ENCODE measurements at places on chromosomes 12 and 14.
A peak's percentile ranks its signal among the peaks of the same experiment; 100 is the strongest.

GRCh38 chr14:61603736-61604135 is 91.6 kb upstream of the HIF1A start:
- DNase-seq = no peak

- no peak for DNase-seq
Observed at GRCh38 chr12:194276-194675, 19.7 kb downstream of the SLC6A12 start.

GRCh38 chr12:46234000-46234399 is 34.8 kb downstream of the SLC38A1 start:
- DNase-seq = no peak

DNA sequence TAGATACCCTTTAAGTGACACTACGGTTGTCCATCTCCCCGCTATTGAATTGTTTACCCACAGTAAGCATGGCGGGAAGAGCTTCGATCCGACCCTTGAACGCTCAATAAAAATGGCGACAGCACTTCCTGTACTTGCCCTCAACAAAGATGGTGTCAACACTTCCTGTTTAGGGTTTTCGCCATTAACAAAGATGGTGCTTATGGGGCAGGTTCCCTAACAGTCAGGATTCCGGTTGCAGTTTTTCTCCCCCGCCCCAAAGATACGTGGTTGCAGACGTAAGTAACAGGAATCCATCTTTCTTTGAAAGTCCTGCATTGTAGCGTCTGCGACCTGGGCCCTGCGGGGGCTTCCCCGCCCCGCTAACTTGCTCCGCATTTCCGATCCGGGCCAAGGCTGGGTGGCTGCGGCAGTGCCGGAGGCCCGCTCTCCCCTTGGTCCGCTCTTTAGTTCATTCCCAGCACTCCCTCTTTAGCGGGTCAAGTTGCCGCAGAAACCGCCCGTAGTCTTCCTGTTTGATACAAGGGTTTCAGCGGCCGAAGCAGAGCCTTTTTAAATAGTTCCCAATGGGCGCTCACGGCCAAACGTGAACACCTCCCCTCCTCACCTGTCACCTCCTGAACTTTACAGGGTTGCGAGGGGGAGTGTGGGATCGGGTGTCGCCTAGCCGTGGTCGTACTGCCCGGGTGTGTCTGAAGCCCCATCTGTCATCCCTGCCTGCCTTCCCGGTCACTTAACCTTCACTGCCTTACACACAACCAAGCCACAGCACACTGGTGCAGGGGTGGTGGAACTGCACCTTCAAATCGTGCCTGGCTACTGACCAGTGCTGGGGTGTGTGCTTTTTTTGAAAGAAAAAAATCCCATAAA is at the start of gene CRADD:
Gene CRADD, plus strand, starts transcription at position 181 of the 870 bp plus-strand sequence.
- DNase-seq = peak; percentile 66

GRCh38 chr14:86770186-86770585 is 1222.8 kb downstream of the GALC start:
- no peak for DNase-seq

- no peak for DNase-seq
Observed at GRCh38 chr14:82046512-82047226, 513.0 kb upstream of the SEL1L start.

- no peak for DNase-seq
Observed at GRCh38 chr12:57008178-57008577, 1.8 kb upstream of the ZBTB39 start.

- no peak for DNase-seq
Observed at GRCh38 chr12:95551305-95551704, at the start of gene USP44. Gene USP44, minus strand, starts transcription at chr12:95551476. Its CDS starts 17,220 bp downstream, at chr12:95534256.

GRCh38 chr14:100858838-100859220 is 32.9 kb downstream of the MEG3 start:
- DNase-seq = no peak

- DNase-seq = no peak
Observed at GRCh38 chr14:78202976-78203375, 32.8 kb downstream of the NRXN3 start.

GRCh38 chr14:81390696-81391095 is 9.4 kb downstream of the STON2 start:
- no peak for DNase-seq

- DNase-seq = no peak
Observed at GRCh38 chr14:32481707-32482106, 152.6 kb downstream of the AKAP6 start.

GRCh38 chr12:52190860-52191729 is 719 bp downstream of the KRT80 start:
- no peak for DNase-seq

DNA sequence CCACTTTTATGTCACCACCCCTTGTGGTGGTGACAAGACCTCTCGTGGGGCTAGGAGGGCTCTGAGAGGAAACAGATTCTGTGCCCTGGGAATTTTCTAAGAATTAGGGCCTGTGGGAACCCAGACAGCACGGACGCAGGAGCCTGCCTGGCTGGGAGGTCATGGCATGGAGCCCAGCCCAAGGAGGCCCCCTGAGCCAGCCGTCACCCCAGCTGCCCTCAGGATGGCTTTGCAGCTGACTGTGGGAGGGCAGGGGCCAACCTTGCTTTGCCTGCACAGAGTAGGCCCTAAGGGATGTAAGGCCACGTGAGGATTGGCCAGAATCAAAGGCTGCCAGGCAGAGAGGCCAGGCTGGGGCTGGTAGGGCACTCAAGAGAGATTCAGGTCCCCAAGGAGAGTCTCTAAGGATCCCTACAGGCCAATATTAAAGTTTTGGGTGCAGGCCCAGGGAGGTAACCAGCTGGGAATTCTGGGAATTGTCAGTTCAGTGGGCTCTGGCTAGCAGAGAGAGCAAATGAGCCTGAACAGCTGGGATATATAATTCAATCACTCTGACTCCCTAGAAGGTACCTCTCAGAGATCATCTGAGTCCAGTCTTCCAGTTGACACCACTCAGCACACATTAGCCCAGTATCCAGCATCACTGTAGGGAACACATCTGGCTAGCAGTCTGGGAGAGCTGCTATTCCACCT is 6.4 kb downstream of the LTBP2 start:
- no peak for DNase-seq

GRCh38 chr12:76530516-76530915 is 29.1 kb downstream of the OSBPL8 start:
- DNase-seq = no peak

- no peak for DNase-seq
Observed at GRCh38 chr12:29207120-29207519, 58.0 kb downstream of the FAR2 start.

- no peak for DNase-seq
Observed at GRCh38 chr12:104630230-104630670, 173.5 kb downstream of the CHST11 start.

DNA sequence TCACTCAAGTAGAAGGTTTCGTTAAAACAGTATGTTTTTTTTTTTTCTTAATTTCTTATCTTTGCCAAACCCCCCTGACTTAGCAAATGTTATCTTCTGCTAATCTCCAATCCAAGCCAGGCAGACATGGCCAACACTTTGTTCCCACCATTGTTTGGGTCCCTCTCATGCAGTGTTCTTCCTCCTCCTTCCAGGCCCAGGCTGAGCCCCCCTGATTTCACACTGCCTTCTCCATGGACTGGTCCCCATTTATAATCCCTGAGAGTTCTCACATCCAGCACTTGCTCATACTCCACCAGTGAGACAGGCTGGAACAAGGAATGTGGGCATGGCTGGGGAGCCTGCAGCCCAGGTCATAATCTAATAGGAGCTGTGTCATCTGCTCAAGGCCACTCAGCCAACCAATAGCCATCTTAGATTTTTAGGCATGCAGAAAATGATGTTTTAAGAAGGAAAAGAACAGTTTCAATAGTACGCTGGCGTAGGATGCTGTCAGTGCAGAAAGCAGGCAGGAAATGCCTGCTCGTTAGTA is 238.4 kb upstream of the CCDC196 start:
- DNase-seq = no peak

DNA sequence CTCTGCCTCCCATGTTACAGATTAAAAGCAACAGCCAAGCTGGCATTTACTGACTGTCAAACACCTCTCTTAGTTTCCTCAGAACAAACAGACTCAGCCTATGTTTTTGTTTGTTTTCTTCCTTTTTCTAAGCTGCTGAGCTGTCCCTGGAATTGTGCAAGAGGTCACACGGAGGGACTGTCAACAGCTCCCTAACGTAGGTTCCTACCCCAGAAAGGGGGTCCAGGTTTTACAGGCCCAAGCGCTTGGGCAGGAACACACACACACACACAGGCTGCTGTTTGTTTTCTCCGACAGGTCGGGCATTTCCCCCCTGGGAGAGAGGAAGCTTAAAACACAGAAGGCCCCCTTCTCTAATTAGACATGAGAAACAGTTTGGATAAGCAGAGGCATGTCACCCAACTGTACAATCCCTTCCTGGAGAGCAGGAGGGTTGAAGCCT is 739.6 kb upstream of the TBX3 start:
- DNase-seq = no peak

- no peak for DNase-seq
Observed at GRCh38 chr12:110637869-110638441, 24.0 kb downstream of the TCTN1 start.

- no peak for DNase-seq
Observed at GRCh38 chr14:57275023-57275664, 6.4 kb downstream of the AP5M1 start.

- DNase-seq = no peak
Observed at GRCh38 chr12:3281588-3282383, 204.6 kb downstream of the TSPAN9 start.

DNA sequence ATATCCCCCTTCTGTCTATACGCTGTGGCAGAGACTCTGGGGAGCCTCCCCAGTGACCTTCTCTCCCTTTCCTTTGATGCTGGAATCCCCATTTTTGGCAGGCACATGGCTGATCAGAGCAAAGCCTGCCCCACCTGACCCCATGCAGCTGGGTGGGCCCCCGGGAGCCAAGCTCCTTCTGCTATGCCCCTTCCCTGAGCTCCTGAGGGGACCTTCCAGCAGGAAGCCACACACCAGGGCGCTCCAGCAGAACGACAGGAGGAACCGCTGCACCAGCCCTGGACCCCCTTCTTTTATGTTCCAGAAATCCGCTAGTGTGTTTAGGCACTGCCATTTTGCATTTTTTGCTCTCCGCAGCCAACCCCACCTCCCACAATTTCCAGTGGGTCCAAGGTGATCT is 44.6 kb downstream of the TRAFD1 start:
- no peak for DNase-seq

DNA sequence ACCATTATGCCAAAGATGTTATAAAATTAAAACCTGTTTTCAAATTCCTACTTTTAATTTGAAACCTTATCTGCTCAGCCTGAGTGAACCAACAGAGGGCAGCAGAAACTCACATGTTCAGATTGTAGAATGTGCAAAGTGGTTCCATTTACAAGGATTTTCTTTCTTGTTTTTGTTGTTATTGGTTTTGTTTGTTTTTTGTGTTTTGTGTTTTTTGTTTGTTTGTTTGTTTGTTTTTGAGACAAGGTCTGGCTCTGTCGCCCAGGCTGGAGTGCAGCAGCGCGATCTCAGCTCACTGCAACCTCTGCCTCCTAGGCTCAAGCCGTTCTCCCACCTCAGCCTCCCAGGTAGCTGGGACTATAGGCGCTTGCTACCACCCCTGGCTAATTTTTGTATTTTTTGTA is 22.8 kb upstream of the GARIN2 start:
- DNase-seq = no peak

DNA sequence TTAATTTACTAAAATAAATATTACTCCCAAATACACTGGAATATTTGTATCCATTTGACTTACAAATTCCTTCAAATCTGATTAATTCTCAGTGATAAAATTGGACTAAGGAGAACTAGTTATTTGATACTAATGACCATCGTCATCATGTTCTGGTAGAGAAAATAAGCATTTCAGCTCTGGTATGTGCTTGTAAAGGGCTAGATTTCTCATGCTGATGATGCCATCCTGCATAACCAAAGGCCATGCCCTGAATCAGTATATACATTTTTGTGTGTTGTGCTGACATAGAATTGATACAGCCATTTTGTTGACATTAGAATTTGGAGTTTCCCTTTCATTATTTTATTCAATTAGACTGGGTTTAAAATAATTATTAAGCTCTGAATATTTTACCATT is 148.9 kb downstream of the PCNX1 start:
- DNase-seq = no peak

DNA sequence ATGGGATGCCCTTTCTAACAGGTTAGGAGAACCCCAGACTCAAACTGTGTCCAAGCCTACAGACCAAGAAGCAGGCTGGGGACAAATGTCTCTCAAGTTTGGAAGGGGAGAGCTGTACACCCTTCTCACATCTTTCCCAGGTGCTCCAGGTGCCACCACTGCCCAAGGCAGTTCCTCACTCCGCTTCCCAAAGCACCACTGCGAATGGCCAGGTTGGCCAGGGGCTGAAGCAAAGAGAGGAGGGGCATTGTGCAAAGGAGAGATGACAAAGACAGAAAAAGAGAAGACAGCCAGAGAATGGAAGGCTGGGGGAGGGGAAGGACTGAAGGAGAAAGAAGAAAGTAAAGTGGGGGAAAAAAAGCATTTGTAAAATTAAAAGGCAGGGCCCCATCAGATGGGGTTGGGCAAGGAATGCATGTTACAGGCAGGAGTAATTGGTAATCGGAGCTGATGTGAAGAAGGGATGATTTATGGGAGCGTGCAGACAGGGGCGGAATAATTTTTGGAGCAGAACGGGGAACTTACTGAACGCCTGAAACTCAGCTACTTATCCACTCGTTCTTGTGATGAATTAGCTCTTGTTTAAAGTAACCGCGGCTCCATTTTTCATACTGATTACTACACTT is 165.8 kb downstream of the ESRRB start:
- no peak for DNase-seq

- no peak for DNase-seq
Observed at GRCh38 chr12:119877639-119877948, 474 bp upstream of the CIT start.

DNA sequence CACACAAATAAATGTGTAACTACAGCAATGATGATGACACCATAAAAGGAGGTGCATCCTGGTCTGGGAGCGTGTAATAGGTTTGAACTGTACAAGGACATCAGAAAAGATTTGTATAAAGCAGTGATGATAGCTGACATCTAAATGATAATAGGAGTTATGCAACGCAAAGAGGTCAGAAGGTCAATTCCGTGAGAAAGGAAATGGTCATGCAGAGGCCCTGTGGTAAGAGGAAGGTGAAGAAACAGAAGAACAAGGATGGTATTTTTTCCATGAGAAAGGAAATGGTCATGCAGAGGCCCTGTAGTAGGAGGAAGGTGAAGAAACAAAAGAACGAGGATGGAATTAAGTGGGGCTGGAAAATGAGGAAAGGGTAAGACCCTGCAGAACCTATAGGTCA is 106.7 kb upstream of the TMPO start:
- no peak for DNase-seq

GRCh38 chr14:60915781-60916180 is 65.1 kb downstream of the TRMT5 start:
- DNase-seq = no peak

- no peak for DNase-seq
Observed at GRCh38 chr14:73740618-73741326, 26.6 kb upstream of the PNMA1 start.

GRCh38 chr12:102425109-102426039 is 55.0 kb downstream of the IGF1 start:
- DNase-seq = no peak

DNA sequence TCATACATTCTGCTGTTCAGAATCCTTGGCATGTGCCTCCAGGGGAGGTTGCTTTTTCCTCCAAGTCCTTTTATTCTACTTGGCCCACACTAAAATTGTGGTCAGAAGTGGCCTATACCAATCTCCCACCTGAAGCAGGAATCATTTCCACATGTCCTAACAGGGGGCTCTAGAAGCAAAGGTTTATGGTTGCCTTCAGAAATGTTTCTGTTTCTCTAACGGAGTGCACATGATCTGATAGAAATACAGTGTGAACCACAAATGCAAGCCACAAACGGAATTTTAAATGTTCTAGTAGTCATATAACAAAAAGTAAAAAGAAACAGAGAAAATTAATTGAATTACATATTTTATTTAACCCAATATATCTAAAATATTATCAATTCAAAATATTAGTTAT is 4.0 kb downstream of the PTGER2 start:
- no peak for DNase-seq

GRCh38 chr12:19959353-19959752 is 409.0 kb upstream of the PDE3A start:
- DNase-seq = no peak

All from activated CD4-positive, CD25-positive, alpha-beta regulatory T cell (primary cell).